ENCODE measurements at places on chromosomes 12 and 14.

DNA sequence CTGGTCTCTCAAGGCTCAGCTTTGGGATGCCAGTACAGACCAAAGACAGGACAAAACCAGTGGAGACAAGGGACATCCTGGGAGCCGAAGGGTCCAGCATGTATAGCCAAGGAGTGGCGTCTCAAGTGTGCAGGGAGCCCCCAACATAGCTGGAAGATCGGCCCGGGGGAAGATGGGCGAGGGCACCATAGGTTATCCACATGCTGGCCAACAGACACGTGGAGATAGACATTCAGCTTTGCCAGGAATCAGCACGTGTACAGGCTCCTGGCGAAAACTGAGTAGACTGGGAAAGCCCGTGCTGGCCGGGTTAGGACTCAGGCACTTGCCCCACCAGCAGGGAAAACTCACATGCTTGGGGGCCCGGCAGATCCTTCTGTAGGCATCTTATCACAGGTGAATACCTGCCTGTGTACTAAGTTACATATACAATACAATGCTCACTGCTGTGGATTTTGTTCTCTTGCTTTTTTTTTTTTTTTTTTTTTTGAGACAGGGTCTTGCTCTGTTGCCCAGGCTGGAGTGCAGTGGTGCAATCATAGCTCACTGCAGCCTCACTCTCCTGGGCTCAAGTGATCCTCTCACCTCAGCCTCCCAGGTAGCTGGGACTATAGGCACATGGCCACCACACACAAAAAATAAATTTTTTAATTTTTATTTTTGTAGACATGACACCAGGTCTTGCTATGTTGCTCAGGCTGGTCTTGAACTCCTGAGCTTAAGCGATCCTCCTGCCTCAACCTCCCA is 5.6 kb upstream of the ANKRD9 start:
- DNase-seq, result no peak

DNA sequence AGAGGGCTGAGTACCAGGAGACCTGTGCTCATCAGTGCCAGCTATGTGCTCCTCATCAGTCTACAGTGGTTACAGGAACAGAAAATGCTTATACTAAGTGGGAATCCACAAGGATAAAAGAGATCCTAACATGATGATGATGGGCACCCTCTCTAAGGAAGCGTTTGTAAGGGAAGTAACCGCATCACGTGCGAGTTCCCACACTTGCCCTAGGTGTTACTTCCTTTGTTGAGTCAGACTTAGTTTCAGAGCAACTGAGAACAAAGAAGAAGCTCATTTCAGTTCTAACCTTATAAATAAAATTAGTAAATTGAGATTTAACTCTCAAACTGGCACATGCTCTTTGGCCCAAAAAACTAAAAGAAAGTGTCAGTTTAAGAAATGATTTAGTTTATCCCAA is 956.4 kb upstream of the TMEM132C start:
- no peak for DNase-seq

- DNase-seq, result no peak
Measured at GRCh38 chr12:34205401-34205800, 183.1 kb downstream of the ALG10 start.

- DNase-seq, result no peak
Measured at GRCh38 chr12:80404629-80405028, 39.4 kb upstream of the PTPRQ start.

GRCh38 chr12:47269916-47270315 is 190.2 kb upstream of the AMIGO2 start:
- no peak for DNase-seq

- DNase-seq, result no peak
Measured at GRCh38 chr12:128737292-128737966, 86.3 kb downstream of the SLC15A4 start.

DNA sequence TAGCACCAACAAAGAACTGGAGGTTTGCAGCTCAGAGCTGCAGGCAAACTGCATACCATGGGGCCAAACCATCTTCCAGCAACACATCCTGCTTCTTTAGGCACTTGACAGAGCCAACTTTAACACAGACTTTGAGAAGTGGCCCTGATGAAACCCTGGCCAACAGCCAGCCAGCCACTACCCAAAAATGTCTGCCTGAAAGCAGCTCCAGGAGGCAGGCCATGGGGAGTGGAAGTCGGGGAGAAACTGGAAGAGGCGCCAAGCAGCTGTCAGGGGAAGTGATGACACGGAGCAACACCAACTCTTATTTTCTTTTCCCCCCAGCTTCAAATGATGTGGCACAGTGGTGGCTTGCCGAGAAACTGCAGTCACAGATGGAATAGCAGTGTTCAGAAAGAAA is 110.9 kb upstream of the PLXNC1 start:
- DNase-seq, result no peak

- no peak for DNase-seq
Measured at GRCh38 chr12:88272456-88272855, 130.3 kb downstream of the TMTC3 start.

Measured in stimulated activated CD8-positive, alpha-beta memory T cell treated with anti-CD3 and anti-CD28 coated beads, Interleukin-7, amount 100 ng/mL, for 48 hours (primary cell).